ENCODE measurements at places on chromosomes 3 and 15.

- no peak for DNase-seq
Observed at GRCh38 chr3:80068459-80068858, 300.7 kb upstream of the ROBO1 start.

GRCh38 chr3:42638339-42638842 lies 15.1 kb upstream of the ZBTB47 start:
- no peak for DNase-seq

GRCh38 chr15:60212536-60212935 lies 185.2 kb downstream of the ANXA2 start:
- DNase-seq = no peak

- DNase-seq = no peak
Observed at GRCh38 chr15:56653107-56653506, 80.2 kb downstream of the ZNF280D start.

DNA sequence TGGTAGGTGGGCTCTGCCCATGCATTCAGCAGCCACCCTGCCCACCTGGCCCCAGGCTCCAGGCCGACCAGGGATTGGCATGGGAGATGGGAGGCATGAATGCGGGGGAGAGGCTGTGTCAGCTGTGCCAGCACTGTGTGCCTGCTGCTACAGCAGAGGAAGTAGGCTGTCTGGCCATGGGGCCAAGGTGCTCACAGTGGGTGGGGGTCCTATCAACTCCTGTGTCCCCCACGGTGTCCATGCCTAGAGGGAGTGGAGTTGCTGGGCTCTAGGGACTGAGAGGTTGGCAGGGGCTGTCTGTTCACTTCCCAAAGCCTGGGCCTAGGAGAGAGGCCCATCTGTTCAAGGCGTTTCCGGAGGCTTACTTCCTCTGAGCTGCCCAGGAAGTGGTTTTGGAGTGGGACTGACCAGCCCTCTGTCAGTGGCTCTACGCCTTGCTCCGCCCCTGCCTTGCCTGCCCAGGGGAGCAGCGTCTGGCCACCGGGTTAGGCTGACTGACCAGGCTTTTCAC lies 5.8 kb downstream of the PRKCD start:
- DNase-seq = no peak

GRCh38 chr3:194070220-194070633 lies 65.7 kb upstream of the HES1 start:
- DNase-seq = no peak

- DNase-seq = no peak
Observed at GRCh38 chr15:72033711-72034110, 84.2 kb downstream of the MYO9A start.

- no peak for DNase-seq
Observed at GRCh38 chr3:20516311-20516710, 330.3 kb upstream of the SGO1 start.

DNA sequence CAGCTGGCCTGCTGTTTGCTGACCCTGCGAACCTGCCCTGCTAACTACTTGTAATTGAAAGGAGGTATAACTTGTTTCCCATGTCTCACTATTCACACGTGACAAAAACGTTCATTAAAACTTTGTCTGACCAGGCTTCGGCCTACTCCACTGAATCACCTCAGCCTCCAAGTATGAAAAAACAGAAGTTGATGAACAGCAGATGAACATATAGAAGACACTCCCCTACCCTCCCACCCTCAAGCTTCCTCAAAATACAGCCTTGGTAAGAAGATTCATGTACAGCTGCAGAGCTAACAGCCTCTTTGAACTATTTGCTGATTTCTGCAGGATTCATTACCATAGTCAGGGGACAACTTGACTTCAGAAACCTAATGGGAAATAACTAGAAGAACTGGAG lies 10.7 kb downstream of the RBM15B start:
- DNase-seq = no peak

- DNase-seq = no peak
Observed at GRCh38 chr3:27686642-27687041, 35.5 kb downstream of the EOMES start.

DNA sequence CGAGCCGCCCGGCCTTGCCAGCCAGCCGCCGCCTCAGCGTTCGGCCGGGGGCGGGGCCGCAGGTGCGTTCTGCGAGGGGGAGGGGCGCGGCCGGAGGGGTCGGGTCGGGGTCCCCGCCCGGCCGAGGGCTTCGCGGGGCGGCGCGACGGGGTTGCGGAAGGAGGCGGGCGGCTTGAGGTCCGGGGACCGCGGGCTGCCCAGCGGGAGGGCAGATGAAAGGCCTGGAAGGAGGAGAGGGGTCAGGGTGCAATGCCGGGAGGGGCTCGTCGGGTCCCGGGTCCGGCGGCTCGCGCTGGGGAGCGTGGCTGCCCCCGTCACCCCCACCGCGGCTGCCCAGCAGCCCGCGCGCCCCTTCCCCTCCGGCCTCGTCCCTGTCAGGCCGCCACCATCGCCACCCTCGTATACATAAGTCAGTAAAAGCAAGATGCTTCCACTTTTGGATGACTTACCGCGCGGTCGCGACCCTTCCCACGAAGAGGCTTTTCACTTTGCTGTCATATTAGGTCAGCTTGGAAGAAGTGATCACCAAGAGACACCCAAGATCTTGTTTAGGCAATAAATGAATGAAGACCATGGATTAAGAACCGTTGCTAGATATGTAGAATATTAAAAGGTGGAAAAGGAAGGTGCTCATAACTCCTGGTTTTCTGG lies 620 bp upstream of the ANP32A start:
- no peak for DNase-seq

DNA sequence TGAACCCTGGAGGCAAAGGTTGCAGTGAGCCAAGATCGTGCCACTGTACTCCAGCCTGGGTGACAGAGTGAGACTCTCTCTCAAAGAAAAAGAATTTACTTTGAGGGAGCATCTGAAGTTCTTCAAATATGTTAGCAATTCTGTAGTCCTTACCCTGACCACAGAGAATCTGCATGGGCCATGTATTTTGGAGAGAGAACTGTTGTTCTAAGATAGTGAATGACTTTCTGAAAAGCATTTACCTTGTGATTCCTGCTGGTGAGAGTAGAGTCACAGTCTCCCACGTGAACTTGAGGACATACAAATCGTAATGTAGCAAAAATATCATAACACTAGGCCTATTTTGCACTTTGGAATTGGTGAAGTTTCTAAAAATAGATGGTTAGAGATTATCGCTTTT lies 3.9 kb downstream of the BRK1 start:
- DNase-seq = no peak

GRCh38 chr3:36920884-36921567 lies 23.8 kb downstream of the TRANK1 start:
- no peak for DNase-seq

DNA sequence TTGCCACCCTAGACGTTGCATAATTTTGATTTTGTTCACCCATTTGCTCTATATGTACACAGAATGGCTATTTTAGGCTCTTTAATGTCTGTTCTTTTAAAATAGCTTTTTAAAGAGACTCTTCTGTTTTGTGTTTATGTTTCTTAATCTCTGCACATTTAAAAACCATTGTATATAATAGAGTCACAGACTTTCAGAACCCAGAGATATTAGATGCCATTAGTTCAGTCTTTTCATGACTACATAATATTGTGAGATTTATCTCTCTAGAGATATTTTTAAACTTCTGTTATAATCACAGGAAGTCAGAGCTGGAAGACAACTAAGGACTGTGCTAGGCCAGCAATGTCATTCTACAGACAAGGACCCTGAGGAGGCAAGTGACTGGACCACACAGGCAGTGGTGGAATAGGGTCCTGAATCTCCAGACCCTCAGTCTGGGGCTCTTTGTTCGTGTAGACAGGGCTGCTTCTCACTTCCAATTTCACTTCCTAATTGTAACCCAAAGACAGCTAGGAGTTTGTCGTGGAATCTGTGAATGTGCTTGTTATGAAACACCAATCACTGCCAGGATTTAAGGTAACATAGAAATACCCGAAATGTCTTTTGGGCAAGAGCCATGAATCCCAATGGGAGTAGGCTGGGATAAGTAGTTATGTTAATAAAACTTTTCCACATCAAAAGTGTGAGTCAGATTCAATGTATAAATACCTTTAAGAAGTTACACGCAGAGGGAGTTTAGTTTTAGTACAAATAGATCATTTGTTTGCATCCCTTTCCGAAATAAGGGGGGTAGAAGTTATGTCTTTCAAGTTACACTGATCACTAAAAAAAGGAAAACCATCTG lies 165.2 kb upstream of the ROPN1 start:
- no peak for DNase-seq

DNA sequence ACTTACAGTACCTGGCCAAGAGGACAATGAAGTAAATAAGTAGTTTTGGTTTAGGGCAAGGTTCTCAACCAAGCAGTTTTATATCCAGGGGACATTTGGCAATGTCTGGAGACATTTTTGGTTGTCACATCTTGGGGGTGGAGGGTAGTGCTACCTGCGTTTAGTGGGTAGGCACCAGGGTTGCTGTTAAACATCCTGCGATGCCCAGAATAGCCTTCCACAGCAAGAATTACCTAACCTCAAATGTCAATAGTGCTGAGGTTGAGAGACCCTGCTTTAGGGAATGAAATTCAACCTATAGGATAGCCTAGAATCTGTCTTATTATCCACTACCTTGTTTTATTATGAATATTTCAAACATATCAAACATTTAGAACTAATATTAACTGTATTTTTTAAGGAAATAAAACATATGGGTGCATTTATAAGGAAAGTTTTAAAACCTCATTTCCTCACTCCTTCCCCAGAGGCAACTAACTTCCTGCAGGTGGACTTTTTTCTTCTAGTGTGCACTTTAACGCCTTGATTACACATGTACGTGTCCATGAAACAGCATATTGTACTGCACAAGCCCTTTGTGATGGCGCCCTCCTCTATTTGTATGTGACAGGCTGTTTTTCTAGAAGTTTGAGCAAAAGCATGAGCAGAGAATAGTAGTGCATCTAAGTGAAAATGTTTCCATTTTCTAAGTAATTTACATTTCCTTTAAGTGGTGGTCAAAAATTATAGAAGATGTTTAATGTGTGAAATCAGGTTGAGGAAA lies 57.1 kb downstream of the TRAK1 start:
- no peak for DNase-seq

DNA sequence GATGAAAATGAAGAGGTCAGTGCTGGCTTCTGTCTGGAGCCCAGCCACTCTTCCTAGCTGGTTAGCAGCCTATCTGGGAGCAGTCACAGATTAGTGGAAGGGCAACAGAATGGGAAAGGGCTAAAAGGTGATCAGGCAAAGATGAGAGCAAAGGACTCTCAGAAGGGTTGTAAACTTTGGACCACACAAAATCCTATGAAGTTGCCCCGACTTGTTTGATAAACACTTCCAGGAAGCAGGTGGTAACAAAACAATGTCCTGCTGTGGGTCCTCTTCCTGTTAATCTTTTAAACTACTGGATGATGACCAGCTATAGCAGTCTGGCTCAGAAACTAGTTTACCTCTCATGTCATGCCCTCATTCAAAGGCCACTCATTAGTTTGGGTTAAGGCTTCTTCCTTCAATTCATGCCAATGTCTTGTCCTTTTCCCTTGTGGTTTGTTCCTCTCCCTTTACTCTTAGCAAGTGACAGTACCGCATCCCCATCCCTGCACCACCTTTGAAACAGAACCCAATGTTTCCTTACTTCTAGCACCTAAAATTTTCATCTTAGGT lies 19.2 kb downstream of the POLG start:
- no peak for DNase-seq

DNA sequence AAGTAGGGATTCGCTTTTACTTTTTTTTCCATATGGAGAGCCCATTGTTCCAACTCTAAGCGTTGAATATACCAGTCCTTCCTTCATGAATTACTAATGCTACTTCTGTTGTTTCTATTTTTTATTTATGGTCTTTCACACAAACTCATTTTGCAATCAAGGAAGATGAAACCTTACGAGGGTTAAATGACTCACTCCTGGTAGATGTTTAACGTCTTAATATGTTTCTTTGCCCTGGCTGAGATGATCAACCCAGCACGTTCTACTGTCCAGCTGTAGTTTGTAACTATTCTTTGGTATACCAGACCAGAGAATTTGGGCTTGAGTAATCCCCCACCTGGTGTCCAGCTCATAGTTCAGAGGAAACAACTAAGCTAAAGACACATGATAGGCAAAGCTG lies 23.1 kb downstream of the CDCP1 start:
- DNase-seq = no peak
